NCI-H524 (cell line): ENCODE measurements at places on chromosomes 6 and 20.

DNA sequence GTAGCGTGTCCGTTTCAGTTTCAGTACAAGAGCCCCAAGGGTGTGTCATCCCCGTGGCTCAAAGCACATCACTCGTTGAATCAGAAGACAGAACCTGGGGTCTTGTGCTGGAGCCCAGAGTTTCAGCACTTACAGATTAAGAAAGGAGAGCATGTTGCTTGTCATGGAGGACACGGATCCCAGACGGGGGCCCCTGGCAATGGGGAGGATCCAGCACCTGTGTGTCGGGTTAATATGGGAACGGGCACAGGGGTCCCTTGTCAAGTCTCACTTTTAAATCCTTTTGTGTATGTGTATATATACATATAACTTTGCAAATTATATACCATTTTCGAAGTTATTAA is 23.4 kb downstream of the THBS2 start:
- DNase-seq = no peak

GRCh38 chr6:960356-960755 is 267.4 kb upstream of the EXOC2 start:
- no peak for DNase-seq

DNA sequence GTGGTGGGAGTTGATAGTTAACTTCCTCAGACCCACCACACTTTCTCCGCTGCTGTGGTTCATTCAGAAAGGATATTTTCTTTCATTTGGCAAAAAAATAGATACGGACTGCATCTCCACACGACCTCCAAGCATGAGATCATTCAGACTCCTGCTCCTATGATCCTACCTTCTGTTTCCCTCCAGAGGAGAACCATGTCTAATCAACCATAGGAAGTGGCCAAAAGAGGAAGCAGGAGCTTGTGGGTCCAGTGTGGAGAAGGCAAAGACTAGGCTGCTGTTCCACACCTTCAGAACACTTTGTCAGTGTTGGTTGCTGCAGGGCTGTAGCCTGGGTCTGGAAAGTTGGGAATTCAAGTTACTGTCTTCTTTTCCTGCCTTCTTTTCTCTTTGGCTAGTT is 10.6 kb upstream of the KIF13A start:
- DNase-seq = no peak

DNA sequence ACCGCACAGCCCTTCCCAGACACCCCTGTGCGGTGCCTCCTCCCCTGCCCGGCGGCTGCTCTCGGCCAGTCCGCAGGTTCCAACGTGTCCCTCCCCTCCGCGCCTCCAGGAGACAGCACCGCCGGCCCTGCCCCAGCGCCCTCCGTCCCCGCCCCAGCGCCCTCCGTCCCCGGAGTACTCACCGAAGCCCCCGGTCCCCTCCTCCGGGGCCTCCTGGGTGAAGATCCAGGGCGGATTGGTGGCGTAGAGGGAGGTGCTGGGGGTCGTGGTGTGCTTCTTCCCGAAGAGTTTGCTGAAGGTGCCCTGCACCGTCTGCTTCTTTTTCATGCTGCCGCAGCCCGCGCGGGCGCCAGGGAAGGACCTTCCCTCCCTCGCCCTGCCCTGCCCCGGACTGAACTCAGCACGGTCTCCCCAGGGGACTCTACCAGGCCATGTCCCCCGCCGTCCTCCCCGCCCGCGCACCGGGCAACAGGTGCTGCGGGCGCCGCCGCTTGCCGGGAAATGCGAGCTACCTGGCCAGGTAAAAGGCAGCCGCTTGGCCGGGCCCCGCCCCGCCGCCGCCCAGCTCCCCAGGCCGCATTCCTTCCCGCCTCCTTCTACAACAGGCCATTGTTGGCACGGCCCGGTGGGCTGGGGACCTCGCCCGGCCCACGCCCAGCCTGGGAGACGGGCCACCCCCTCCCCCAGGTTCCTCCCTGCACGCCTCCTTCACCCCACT is at the start of gene C6orf132:
TSS of gene C6orf132 (minus strand) at position 503 of the 718 bp plus-strand sequence. CDS start at position 327, 176 bp downstream.
- no peak for DNase-seq

DNA sequence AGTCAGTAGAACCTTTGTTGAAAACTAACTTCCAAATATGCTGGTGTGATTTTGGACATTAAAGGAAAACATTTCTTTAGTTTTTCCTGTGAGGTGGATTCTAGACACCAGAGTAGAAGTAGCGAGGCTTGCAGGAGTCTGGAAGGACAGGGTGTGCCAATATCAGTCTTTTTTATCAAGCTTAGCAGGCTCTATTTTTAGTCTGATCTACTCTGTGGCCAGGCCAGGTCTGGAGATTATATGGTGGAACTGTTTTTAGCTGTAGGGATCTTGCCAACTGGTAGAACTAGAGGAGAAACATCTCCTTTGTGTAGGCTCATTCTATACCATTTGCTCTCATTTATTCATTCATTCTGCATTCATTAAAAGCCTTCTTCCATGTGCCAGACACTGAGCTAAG is 42.7 kb downstream of the LRP11 start:
- no peak for DNase-seq

GRCh38 chr6:151160929-151161757 is 78.6 kb upstream of the AKAP12 start:
- DNase-seq = no peak

GRCh38 chr6:169024047-169024660 is 229.5 kb downstream of the THBS2 start:
- DNase-seq = no peak

DNA sequence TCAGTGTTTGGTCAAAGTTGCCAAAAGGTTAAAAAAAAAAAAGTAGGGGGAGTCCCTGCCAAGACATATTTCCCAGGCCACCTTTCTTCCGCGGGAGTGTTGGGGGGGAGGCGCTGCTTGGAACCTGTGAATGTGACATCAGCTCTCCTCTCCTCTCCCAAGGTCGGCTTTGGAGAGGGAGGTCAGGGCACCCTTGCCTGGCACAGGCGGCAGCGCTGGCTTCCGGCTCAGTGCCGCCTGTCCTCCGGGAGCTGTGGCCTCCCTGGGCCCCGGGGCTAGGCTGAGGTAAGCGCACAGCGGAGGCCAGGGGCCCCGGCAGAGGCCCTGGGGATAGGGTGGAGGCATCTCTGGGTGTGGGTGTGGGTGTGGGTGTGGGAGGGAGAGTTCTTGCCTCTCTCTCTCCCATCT is 1.9 kb upstream of the EDN1 start:
- no peak for DNase-seq

DNA sequence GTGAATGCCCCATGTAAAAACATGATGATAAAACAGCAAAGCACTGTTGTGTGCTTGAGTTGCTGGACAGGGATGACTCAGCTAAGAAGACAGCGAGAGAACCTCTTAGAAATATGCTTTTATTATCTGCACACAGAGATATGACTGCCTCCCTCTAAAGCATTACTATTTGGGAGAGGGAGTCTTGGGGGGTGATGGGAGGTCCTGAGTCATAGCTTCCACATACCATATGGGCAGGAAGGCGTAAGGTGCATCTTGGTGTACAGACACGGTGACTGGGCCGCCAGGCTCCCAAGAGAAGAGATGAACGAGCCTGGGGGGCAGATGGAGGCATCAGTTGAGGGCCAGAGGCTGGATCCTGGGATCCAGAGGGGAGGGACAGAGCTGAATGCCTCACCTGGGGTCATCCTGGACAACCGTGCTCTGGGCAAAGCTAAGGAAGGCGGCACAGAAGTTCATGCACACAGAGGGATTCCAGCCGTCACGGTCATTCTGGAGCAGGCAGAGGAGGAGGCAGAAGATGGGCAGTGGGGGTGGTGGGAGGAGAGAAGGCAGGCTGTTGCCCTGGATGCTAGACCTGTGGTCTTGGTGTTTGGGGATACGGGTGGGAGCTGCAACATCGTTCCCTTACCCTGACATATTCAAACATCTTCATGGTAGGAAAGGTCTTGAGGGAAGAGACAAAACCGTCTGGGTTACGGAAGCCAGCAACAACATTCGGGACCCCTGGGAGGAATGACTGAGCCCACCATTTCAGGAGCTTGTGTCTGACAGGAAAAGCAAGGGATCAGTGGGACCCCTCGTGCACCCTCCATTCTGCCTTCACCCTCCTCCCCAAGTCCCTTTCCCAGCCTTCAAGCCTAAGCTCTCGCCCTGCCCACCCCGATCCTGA is 2.0 kb downstream of the DXO start:
- DNase-seq = no peak

GRCh38 chr20:40519918-40520317 is 169.1 kb downstream of the MAFB start:
- DNase-seq = no peak

- DNase-seq = no peak
Measured at GRCh38 chr6:119043783-119044182, 34.7 kb downstream of the FAM184A start.

- DNase-seq = no peak
Measured at GRCh38 chr20:313948-314347, 11.4 kb upstream of the SOX12 start.

- no peak for DNase-seq
Measured at GRCh38 chr6:148367411-148368024, 24.9 kb downstream of the SASH1 start.

DNA sequence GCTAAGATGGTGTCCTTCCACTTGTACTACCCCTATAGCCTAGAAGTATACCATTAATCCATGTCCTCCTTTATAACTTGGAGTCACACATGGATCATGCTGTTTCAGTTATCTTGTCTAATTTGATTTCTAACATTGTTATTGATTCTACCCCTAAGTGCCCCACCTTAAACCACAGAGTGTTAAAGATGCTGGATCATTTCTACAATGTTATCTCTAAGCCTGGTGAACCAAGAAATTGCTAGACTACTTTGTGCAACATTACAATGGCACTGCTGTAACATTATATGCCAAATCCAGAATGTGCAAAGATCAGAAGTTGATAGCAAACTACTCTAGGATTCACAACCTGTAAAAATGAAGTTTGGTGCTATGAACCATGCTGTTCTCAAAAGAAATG is 1.7 kb downstream of the CGA start:
- no peak for DNase-seq

GRCh38 chr6:44332585-44332984 is 9.9 kb upstream of the SPATS1 start:
- DNase-seq = peak; percentile 41

- DNase-seq = no peak
Measured at GRCh38 chr20:33037456-33037855, 6.0 kb downstream of the BPIFB6 start.

DNA sequence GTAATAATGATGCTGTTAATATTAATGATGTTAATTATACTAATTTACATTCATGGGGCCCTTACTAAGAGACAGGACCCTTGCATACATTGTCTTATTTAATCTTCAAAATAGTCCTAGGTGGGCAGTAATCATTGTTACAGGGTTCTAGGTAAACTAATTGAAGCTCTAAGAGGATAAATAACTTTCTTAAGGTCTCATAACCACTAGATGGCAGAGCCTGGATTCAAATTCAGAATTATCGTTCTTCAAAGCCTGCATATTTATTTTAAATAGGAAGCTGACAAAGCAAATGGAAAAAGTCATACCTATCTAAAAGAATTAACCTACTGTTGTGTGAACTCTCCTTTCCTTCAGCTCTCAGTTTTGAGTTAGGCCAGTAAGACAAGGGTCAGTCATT is 23.5 kb downstream of the PTCHD4 start:
- no peak for DNase-seq

DNA sequence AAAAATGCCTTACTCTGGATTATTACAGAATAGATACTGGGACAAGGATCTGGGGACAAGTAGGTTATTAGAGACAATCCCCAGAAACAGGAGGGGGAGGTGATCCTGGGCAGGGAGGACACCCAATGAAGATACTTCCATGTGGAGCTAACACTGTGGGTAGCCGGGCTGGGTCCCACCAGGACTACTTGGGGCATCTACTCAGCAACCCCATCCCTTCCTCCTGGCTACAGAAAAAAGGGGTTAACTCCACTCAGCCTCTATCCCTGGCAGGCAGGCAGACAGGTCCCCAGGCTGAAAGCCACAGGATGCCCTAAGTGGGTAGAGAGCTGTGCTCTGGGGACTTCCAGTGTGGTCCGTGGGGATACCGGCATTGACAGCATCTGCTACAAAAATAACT is 68.0 kb upstream of the NXT1 start:
- DNase-seq = no peak

GRCh38 chr6:119728935-119729334 is 379.4 kb upstream of the MAN1A1 start:
- no peak for DNase-seq

- no peak for DNase-seq
Measured at GRCh38 chr20:15359056-15359455, 1021.6 kb upstream of the FLRT3 start.

GRCh38 chr6:34036357-34037069 is 109.4 kb downstream of the GRM4 start:
- no peak for DNase-seq
